ENCODE measurements at places on chromosomes 5 and 9. TPM values are rescaled to one million over a fixed set of nuclear protein-coding genes. Genes with fewer than 3 reads are reported as not detected.

Gene SPINK13
- total RNA-seq: 1.8 TPM

Gene F2RL2
- total RNA-seq: 0.17 TPM

Gene HK3
- total RNA-seq: 0.17 TPM

Gene SOHLH1
- total RNA-seq: not detected

Gene RCL1
- total RNA-seq: 12.9 TPM

Gene RUSC2
- 42.4 TPM for total RNA-seq

Gene ZNF454
- total RNA-seq: 0.69 TPM

Data from renal cortical epithelial cell (primary cell).